Head of caudate nucleus (tissue), 42 donors: ENCODE measurements at places on chromosomes 5 and 9.

GRCh38 chr5:15620501-15620900, 120.5 kb downstream of the FBXL7 start:
- DNase-seq: no peak

GRCh38 chr9:133261753-133262120, 13.3 kb downstream of the ABO start:
- no peak for DNase-seq

DNA sequence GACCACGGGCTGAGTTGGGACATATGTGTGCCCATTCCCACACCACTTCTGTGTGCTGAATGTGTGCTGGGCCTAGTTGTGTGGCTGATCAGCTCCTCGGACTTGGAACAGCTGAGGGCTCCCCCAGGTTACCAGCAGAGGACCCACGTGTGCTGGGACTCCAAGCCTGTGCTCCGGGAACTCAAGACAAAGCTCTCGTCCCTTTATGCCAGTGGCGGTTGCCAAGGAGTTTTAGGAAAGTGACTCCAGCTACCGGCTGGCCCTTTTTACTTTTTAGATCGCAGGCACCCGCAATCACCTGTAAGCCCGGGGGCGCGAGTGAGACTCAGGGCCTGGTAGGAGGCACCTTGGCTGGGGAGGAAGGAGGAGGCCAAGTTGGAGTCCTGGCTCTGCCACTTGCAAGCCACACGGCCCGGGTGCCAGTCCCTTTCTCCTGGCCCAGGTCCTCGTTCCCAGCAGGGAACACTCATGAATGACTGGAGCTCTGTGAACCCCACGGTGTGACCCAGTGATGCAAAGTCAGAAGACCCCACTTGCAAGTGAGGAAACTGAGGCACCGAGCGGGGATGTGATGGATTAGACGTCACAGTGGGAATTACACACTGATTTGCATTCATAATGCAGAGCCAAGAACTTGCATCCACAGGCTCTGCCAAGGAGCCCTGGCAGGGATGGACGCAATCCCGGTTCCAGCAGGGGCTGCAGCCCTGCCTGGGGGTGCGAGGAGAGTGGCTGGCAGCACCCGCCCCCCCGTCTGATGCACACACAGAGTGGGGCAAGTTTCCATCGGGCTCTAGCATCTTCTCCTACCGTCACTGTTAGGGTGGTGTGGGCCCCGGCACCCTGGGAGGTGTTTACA, 26.9 kb downstream of the CRB2 start:
- DNase-seq: no peak

DNA sequence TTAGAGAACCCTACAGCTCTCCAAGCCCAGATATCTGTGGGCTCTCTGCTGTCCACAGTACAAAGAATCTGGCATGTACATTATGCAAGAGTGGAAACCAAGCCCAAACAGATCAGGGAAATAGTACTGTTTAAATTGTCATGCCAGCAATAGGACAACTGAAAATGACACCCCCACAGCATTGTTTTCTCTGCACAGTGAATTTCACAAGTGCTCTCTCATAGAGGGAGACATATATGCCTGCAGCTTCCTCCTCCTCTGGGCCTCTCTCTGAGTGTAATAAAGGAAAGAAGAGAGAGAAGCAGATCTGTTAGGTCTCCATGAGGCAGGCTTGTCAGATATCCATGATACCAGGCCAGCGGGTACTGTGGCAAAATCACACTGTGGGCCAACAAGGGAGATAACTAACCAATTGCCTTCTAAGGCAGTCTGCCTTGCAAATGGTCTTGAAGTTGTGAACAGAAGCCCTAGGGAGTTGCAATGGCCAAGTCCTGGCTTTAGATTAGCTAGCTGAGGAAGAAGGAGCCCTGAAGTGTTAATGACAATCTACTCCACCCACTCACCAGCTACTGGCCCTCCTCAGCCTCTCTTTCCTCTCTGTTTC, 54.4 kb upstream of the JMY start:
- DNase-seq: no peak

GRCh38 chr9:78321505-78321904, 24.6 kb downstream of the PSAT1 start:
- DNase-seq: no peak

- peak; percentile 42 for DNase-seq
Measured at GRCh38 chr5:81233080-81233634, at the start of gene CKMT2. TSS of gene CKMT2 (plus strand) at chr5:81233322. CDS start at chr5:81251133, 17,811 bp downstream.

DNA sequence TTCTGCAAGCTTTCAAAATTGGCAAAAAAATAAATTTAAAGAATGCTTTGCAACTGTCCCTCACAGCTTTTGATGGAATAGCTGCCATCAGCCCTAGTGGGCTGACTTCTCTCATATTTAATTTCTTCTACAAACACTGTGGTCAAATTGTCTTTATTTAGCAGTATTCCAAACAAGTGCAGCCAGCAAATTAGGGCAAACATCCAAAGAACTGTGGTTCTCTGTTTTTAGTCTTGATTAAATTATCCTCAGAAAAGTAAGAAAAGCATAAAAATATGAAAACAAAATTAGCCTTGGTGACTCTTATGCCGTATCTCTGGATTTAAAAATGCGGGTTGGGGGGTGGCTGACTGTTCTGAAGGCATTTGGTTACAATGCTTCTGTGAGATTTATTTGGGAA, 95.8 kb upstream of the RETREG1 start:
- DNase-seq: no peak

DNA sequence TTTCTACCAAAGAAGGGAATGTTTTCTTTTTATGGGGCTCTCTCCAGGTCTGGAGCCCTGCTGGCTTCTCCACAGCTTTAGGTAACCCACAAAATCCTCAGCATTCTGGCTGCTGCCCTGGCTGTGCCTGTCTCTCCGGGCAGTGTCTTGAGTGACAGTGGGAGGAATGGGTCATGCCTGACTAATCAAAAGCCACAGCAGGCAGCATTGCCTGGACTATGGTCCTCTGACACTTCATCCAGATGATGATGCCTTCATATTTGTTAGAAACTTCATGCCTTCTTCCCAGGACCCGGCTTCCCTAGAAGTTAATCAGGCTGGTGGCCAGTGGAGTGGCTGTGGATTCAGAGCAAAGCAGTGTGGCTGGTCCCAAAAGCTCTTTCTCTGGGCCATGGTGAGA, 32.2 kb upstream of the TGFBI start:
- DNase-seq: no peak

- DNase-seq: no peak
Measured at GRCh38 chr9:6887051-6887450, 129.3 kb downstream of the KDM4C start.

GRCh38 chr9:137194909-137195308, 5.6 kb downstream of the TPRN start:
- no peak for DNase-seq

GRCh38 chr5:65412842-65413241, 68.9 kb downstream of the ADAMTS6 start:
- DNase-seq: no peak

DNA sequence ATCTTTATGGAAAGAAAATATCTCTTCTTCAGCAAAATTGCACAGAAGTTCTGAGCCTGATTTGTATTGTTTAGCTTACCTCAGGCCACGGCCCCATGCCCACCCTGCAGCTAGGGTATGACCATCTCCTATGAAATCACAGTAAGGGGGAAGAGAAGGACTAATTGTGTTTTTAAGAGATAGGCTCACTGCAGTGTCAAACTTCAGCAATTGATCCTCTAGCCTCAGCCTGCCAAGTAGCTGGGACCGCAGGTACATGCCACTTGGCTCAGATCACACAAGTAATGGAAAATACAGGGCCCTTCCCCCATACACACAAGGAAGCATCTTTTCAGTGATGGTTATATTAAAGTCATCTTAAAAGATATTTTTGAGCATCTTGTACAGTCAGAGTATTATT, 60.0 kb downstream of the DMAC1 start:
- DNase-seq: no peak

GRCh38 chr9:136655536-136656182, 7.1 kb upstream of the EGFL7 start:
- DNase-seq: no peak

GRCh38 chr9:132669319-132669697, 475 bp downstream of the DDX31 start:
- DNase-seq: no peak

DNA sequence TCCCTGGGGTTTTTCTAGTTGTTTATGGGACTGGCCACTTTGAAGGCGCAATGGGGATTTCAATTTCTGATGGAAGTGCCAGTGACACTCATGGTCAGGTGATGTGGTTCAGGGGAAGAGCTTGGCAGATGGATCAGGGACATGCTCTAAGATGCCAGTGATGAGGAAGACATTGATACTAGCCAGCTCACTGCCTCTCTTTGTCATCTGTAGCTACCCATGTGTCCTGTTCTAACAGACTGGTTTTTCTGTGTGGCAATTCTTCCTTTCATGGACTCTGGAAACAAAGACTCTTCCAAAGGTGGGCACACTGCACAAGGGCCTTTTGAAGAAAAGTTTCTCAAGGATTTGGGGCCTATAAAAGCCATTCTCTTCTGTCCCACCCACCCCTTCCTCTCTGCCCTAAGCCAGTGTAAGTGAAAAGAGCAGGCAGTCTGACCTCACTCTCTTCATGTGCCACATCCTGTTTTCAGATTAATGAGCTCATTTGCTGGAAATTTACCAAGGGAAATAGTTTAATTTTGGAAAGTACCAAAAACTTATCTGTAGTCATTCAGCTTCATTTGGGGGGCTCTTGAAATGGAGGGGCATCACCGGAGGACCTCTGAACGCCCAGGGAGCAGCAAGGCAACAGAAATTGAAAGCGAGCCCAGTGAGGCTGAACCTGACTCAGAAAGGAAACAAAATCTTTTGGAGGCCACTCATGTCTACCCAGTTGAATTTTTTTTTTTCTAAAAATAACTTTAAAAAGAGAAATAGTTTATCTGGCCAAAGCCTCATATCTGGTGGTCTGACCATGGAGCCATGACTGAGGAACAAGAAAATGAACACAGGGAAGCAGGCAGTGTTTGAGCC, 4.9 kb upstream of the TRAF1 start:
- no peak for DNase-seq

DNA sequence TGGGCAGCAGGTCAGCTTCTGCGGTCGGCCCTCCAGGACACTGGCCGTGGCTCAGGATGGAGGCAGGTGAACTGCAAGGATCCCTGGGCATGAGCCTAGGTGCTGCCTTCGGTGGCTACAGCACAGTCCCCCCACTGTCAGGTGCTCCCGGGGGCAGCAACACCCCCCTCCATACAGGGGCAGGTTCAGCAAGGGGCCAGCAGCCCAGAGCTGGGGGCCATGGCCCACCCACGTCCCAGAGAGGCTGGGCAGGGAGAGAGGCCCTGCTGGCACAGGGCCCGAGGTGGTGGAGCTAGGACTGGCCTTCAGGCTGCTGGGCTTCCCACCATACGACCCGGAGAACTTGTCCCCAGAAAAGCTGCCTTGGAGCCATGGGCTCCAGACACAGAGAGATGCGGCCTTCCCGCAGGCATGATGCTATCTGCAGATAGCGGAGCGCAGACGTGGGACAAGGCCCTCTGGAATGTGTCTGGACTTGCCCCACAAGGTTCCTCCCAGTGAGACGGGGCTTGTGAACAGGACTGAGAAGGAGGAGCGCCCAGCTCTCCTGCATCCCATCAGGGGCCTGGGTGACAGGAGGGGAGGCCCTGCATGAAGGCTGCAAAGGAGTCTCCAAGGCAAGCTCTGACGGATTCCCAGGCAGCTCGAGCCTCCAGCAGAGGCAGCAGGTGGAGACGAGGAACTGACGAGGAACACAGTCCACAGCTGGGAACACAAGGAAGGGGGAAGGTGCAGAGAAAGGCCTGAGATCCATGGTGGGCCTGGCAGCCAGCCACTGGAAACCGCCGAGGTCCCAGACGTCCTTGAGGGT, 111.1 kb downstream of the VAV2 start:
- no peak for DNase-seq

GRCh38 chr9:95508242-95508967, 8.4 kb downstream of the PTCH1 start:
- peak; percentile 69 for DNase-seq

GRCh38 chr5:113233606-113234005, 201.2 kb downstream of the TSSK1B start:
- DNase-seq: no peak

GRCh38 chr5:64462391-64462790, 43.4 kb upstream of the RGS7BP start:
- no peak for DNase-seq

DNA sequence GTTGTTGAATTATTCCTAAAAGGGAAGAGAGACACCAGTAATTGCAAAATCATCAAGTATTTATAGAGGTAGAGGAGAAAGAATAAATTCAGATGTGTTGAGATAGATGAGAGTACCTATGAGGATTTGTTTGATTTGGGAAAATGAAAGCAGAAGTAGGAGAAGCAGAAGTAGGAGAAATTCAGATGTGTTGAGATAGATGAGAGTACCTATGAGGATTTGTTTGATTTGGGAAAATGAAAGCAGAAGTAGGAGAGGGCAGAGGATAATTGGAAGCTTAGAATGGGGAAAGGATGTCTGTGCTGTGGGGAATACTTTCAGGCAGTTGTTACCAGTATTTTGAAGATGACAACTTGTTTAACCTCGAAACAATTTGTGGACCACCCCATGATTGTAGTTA, 35.1 kb upstream of the ZCCHC7 start:
- DNase-seq: no peak
